ENCODE measurements at places on chromosomes 6 and 20.

DNA sequence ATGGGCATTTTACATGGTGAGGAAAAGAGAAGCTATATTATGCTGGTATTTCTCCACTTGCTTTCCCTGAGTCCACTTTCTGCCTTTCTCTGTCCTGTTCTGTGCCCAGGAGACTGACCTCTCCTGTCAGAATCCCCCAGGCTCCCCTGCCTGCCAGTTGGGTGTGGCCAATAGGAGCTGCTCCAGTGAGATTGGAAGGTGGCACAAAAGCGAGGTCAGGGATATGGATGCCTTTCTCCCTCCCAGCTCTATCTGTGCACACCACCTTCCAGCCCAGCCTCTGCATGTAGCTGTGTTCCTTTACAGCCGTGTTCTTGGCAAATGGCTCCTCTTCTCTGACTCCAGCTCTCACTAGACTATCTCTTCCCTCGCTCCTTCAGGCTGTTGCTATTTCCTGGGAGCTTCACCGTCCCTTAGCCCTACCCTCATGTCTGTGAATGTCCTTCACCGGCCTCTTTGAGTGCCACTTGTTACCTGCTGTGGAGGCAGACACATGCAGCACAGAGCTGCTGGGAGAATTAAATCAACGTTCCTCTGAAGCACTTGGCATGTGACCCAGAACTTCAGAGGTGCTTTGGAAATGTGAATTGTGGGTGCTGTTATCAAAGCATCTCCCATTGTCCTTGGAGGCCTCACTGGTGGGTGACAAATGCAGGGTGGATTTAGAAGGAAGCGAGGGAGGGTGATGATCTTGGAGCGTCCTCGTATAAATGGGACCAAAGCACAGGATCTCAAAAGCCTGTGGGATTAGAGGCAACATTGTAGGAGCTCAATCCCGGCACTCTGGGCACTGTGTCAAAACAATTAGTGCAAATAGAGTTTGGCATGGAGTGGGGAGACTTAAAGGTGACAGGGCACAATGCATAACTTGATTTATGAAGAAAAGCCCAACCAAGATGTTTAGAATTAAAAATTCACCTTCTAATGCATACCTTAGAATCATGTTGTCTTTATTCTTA is 28.9 kb upstream of the RALGAPA2 start:
- no peak for DNase-seq

- DNase-seq, result no peak
Measured at GRCh38 chr20:3818155-3819151, 1.9 kb upstream of the AP5S1 start.

DNA sequence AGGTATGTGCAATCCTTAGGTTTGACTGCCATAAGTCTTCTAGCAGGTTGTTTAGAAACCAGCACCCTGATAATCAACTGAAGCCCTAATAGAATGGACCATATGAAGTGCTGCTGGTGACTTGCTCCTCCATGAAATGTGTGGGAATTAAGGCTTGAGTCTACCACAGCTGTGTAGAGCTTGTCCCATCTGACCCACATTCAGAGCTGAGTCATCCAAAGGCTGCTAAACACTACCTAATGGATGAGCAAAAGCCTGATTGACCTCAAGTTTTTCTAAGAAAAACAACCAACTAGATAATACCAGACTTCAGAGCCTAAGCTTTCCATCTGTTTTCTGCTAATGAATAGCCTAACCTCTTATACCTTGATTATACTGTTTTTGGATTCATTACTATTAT is 120.3 kb upstream of the MOCS1 start:
- no peak for DNase-seq

GRCh38 chr6:29200767-29201662 is 30.3 kb downstream of the OR2J2 start:
- DNase-seq, result no peak

GRCh38 chr20:63756648-63756991 is 17.0 kb downstream of the SLC2A4RG start:
- no peak for DNase-seq

DNA sequence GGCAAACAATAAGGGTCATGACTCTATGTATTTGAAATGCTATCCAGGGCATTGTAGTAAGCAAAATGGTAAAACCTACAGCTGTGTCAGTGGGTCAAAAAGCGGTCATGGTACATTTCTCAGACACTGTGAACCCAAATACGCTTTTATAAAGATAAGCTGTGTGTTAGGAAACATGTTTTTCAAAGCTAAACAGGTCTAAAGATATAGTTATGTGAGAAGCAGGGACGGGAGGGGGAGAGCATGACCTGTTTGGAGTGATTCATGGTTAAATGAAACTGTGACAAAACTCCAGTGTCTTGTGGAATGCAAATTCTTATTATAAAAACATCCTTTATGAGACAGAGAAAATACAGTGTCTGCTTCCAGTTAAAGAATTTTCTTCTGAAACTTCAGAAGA is 205.4 kb upstream of the BMP2 start:
- no peak for DNase-seq

DNA sequence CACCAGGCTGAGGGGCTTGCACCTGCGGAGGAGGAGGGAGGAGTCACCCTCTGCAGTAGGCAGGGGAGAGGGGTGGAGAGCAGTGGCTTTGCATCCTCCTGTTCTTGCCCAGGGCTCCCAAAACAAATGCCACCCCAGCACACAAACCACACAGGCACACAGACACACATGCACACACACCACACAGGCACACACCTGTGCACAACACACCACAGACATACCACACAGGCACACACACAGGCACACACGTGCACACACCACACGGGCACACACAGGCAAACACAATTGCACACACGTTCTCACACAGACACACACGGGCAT is 26.6 kb downstream of the YTHDF1 start:
- no peak for DNase-seq

DNA sequence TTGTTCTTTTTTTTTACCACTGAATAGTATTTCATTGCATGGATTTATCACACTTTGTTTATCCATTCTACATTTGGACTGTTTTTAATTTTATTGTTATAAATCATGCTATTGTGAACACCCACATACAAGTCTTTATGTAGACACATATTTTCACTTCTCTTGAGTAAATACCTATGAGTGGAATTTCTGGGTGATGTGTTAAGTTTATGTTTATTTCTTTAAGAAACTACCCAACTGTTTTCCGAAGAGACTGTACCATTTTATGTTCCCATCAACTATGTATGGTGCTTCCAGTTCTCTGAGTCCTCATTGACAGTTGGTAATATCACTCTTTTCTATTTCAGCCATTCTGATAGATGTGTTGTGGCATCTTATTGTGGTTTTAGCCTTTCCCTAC is 54.0 kb downstream of the RIN2 start:
- no peak for DNase-seq
